ENCODE measurements at places on chromosomes 4 and X. TPM values are rescaled to one million over a fixed set of nuclear protein-coding genes. Genes with fewer than 3 reads are reported as not detected.

The MAGEE2 gene
- total RNA-seq: not detected

The COX7B2 gene
- total RNA-seq: not detected

DNA sequence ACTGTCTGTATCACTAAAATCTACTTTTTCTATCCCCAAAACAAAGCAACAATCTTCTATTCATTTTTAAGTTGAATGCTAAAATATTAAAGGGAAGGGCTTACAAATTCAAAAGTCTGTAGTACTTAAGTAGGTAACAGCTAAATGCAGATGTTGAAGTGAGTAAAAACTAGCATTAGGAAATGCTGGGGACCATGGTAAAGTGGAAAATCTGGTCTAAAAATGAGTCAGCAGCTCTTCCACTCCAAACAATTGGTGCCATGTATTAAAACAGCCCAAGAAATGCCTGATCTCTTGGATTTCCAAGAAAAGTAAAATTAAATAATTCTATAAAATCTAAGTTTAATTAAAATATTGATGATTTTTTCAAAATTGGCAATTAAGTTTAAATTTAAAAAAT, 73.3 kb upstream of the PPP3CA start:
- no peak for DNase-seq

- no peak for DNase-seq
Measured at GRCh38 chr4:78369679-78370078, 181.9 kb upstream of the ANXA3 start.

The HSFX2 gene
- total RNA-seq: not detected

Measured in chondrocyte (in vitro differentiated cells).